Motor neuron (in vitro differentiated cells): ENCODE measurements at places on chromosomes 5 and 9. TPM values are rescaled to one million over a fixed set of nuclear protein-coding genes. Genes with fewer than 3 reads are reported as not detected.

ENC1 gene
- total RNA-seq = 4.4 and 8.7 TPM in 2 replicates

CAVIN4 gene
- total RNA-seq = 4.5 and 5.6 TPM in 2 replicates

NOL6 gene
- 15.5 and 18.7 TPM in 2 replicates for total RNA-seq

CDX1 gene
- 0.27 and 2.7 TPM in 2 replicates for total RNA-seq

NUTM2F gene
- 0.50 and 0.82 TPM in 2 replicates for total RNA-seq

HCN1 gene
- total RNA-seq = 0.93 and 1.3 TPM in 2 replicates

PCDHB10 gene
- 25.4 and 25.9 TPM in 2 replicates for total RNA-seq

PTPN3 gene
- 7.3 and 7.9 TPM in 2 replicates for total RNA-seq

MED27 gene
- 23.9 and 25.3 TPM in 2 replicates for total RNA-seq

DMGDH gene
- 2.1 and 5.3 TPM in 2 replicates for total RNA-seq

NR5A1 gene
- total RNA-seq = 0.15 TPM in 1 of 2 replicates, not detected in the other

CARD19 gene
- 30.7 and 32.0 TPM in 2 replicates for total RNA-seq

TARS1 gene
- total RNA-seq = 222 and 243 TPM in 2 replicates

LRSAM1 gene
- 15.5 and 17.0 TPM in 2 replicates for total RNA-seq

OSTF1 gene
- total RNA-seq = 9.6 and 9.8 TPM in 2 replicates

SLC36A3 gene
- total RNA-seq = 0.05 and 0.08 TPM in 2 replicates

NDST1 gene
- 25.8 and 27.4 TPM in 2 replicates for total RNA-seq

PGM5 gene
- total RNA-seq = 0.23 and 0.35 TPM in 2 replicates

CCDC127 gene
- total RNA-seq = 9.2 TPM in 2 replicates

PCDHGB7 gene
- total RNA-seq = 4.7 and 4.9 TPM in 2 replicates

ORM2 gene
- total RNA-seq = not detected in 2 replicates

SLC6A18 gene
- total RNA-seq = not detected in 2 replicates

ADAMTS2 gene
- 0.23 and 0.28 TPM in 2 replicates for total RNA-seq

RBM18 gene
- total RNA-seq = 14.0 and 14.6 TPM in 2 replicates

CCNI2 gene
- 0.27 and 0.87 TPM in 2 replicates for total RNA-seq

SLC6A7 gene
- total RNA-seq = 0.50 TPM in 1 of 2 replicates, not detected in the other

TUSC1 gene
- total RNA-seq = 10.2 and 11.4 TPM in 2 replicates

CLINT1 gene
- 76.1 and 83.5 TPM in 2 replicates for total RNA-seq

SPINK6 gene
- total RNA-seq = not detected in 2 replicates

LCN2 gene
- total RNA-seq = 0.41 TPM in 1 of 2 replicates, not detected in the other

KCNV2 gene
- 0.21 and 0.64 TPM in 2 replicates for total RNA-seq

SPINK5 gene
- total RNA-seq = 0.11 and 0.15 TPM in 2 replicates

TLX3 gene
- total RNA-seq = not detected in 2 replicates

ENTREP1 gene
- 0.38 and 0.42 TPM in 2 replicates for total RNA-seq

C9orf153 gene
- 0.96 and 1.4 TPM in 2 replicates for total RNA-seq

WNK2 gene
- 1.7 and 5.1 TPM in 2 replicates for total RNA-seq

IGIP gene
- total RNA-seq = 11.6 and 17.5 TPM in 2 replicates

TRMT10B gene
- 7.8 and 8.3 TPM in 2 replicates for total RNA-seq

EPB41L4A gene
- 15.9 and 17.5 TPM in 2 replicates for total RNA-seq

PCDHAC1 gene
- total RNA-seq = 24.3 and 25.2 TPM in 2 replicates

SPTLC1 gene
- 93.8 and 96.2 TPM in 2 replicates for total RNA-seq

C5orf46 gene
- 2.8 TPM in 1 of 2 replicates, not detected in the other for total RNA-seq

SLC45A2 gene
- total RNA-seq = 0.42 TPM in 1 of 2 replicates, not detected in the other

CAMK4 gene
- total RNA-seq = 0.36 and 1.2 TPM in 2 replicates

CCDC180 gene
- 3.2 and 3.9 TPM in 2 replicates for total RNA-seq

IFNA2 gene
- 0.66 TPM in 1 of 2 replicates, not detected in the other for total RNA-seq

EIF4E1B gene
- 0.31 and 3.1 TPM in 2 replicates for total RNA-seq

AK1 gene
- total RNA-seq = 27.8 and 46.1 TPM in 2 replicates
